ENCODE measurements at places on chromosomes 6 and 20.

- DNase-seq = no peak
Measured at GRCh38 chr20:57867807-57868206, 158.0 kb upstream of the PMEPA1 start.

GRCh38 chr6:71206089-71206488 is 82.5 kb upstream of the OGFRL1 start:
- no peak for DNase-seq

DNA sequence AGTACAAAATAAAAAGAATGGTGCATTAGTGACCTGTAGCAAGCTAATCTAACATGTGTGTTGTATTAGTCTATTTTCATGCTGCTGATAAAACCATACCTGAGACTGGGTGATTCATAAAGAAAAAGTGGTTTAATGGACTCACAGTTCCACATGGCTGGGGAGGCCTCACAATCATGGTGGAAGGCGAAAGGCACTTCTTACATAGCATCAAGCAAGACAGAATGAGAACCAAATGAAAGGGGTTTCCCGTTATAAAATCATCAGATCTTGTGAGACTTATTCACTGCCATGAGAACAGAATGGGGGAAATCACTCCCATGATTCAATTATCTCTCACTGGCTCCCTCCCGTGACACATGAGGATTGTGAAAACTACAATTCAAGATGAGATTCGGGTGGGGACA is 45.4 kb upstream of the AIG1 start:
- no peak for DNase-seq

GRCh38 chr20:25126204-25127029 is 44.5 kb upstream of the VSX1 start:
- DNase-seq = no peak

- no peak for DNase-seq
Measured at GRCh38 chr20:7608250-7608649, 332.0 kb downstream of the HAO1 start.

DNA sequence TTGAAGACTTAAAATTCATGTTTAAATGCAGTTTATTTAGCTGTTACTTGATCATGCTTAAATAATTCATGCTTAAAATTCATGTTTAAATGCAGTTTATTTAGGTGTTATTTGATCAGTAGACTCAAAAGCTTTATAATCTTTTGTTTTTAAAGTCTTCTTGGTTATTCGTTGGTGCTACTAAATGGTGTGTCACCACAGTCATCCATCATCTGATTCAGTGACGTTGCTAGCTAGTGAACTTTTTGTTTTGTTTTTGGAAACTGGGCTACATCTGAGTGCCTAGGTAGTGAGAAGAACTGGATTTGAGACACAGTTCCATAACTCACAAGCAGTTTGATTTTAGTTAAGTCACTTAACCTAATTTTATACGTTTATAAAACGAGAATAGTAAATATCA is 20.9 kb downstream of the SCAF8 start:
- no peak for DNase-seq

- DNase-seq = no peak
Measured at GRCh38 chr6:112979830-112980229, 632.7 kb downstream of the RFPL4B start.

DNA sequence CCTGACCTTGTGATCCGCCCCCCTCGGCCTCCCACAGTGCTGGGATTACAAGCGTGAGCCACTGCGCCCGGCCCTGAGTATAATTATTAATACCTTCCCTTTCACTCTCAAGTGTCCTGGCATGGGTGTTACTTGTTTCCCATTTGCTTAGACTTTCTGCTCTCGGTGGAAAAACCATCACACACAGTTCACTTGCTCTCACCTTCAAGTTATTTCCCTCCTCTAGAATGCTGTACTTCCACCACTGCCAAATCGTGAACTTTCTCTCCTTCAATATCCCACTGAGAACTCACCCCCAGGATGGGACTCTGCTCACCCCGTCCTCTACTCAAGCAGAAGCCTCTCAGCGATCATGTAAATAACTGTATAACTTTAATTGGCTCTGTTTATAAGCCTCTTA is 4.6 kb upstream of the HIVEP1 start:
- DNase-seq = no peak

GRCh38 chr20:24911461-24911860 is 37.6 kb upstream of the CST7 start:
- no peak for DNase-seq

GRCh38 chr6:32196682-32197616 is 4.5 kb upstream of the GPSM3 start:
- DNase-seq = no peak

DNA sequence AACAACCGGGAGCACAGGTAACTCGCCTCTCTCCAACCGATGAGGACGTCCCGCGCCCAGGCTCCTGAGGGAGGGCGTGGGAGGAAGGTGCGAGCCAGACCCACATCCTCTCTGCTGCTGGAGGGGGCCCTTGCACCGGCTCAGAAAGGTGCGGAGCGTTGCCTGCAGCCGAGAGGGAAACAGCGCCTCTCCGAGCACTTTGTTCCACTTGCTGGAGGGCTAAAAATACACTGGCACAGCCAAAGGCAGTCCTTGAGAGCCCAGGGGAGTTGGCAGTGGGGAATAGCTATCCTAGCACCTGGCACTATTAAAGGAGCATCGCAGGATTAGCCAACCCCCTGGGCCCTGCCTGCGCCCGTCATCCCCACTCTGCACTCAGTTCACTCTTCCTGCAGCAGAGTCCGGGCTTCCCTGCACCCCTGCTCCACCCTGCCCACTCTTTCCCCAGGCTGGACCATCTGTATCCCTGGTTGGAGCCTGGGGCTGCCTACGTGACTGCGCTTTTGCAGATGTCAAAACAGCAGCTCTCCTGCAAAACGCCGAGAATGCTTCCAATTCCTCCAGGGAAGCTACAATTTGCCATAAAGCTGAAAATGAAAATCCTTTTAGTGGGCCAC is 108.9 kb downstream of the SNX5 start:
- DNase-seq = no peak

DNA sequence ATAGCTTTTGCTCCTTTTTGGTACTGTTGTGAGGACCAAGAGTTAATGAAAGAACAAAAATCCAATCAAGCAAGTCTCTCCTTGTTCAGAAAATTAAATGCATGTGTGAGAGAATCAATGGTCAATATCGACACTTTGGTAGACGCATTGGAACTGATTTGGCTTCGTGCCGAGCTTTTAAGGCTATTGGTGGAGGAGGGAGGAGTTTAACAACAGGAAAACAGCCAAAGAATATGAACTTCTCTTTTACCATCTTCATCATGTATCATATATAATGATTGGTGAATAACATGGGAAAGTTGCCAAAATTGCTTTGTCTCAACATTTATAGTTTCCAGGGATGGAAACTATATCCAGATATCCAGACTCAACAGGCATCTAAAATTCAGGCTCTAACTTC is 266.5 kb upstream of the CITED2 start:
- DNase-seq = no peak

DNA sequence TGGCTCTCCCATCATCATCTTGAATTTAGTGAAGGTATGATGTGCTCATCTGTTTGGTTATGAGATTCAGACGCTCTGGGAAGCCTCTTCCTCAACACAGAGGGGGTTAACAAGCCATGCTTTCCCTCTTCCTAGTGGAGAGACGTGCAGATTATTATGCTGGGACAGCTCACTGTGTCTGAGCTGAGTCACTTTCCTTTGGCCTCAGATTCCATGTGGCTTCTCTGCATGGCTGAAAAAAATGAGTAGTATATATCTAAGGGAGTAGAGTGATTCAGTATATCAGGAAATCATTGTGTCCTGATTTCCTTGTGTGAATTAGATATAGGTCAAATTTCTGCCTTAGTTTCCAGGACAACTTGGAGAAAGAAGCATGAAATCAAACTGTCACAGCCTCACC is 52.6 kb downstream of the FIG4 start:
- no peak for DNase-seq

All from NCI-H2081 treated with DMSO at 0.1 percent for 48 hours (cell line).